ENCODE measurements at places on chromosomes 12 and 14.

- H3K27ac ChIP-seq = no peak overlapping the region
- H3K36me3 ChIP-seq = no peaks in the 10 kb centered on the region
- H3K4me3 ChIP-seq = no peak overlapping the region
Measured at GRCh38 chr12:18700271-18700670, 37.5 kb downstream of the PLCZ1 start.

DNA sequence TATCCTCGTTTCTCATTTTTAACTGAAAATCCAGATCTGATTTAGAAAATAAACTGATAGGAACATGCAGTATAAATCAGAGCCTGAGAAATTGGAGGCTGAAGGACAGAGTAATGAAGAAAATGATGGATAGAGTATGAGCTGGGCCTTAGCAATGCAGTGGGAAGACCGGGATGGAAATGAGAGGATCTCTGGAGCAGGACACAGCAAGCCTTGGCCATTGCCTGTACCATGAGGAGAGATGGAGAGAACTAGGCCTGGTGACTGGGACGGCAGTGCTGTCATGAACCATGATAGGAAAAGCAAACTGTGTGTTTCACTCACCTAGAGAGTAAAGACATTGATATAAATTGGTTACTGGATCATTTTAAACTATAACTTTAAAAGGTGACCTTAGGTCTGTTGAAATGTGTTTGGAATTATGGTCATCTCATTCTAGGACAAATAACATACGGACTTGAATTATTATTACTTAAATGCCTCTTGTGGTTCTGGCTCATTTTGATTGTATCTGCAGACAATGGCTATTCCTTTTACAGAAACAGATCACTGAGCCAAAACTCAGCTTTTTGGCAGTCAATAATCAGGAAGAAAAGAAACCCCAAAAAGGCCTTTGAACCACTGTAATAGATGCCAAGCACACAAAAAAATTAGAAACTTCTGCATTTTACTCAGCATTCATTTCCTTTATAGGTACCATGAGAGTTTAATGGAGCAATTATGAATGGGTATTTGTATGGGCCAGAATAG lies 251.9 kb upstream of the PRKD1 start:
- H3K36me3 ChIP-seq = no peaks in the 10 kb centered on the region
- DNase-seq = no peak
- no peak overlapping the region for H3K4me3 ChIP-seq
- H3K27ac ChIP-seq = no peak overlapping the region
- H3K27me3 ChIP-seq = no peaks in the 10 kb centered on the region

DNA sequence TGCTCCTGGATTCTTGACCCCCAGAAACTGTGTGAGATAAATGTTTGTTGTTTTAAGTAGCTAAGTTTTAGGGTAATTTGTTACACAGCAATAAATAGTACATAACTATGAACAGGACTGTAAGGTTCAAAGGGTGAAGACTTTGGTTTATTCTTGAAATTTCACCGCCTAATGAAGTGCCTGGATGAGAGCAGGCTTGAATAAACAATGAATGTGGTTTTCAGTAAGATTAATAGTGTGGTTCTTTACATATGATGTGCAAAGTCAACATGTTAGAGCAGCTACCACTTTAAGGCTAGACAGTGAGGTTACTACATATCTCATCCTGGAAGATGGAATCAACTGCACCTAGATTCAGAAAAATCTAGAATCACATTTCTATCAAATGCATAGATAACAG lies 145.2 kb upstream of the BTG1 start:
- no peak overlapping the region for H3K4me3 ChIP-seq
- DNase-seq = peak; percentile 64
- no peak overlapping the region for H3K27ac ChIP-seq
- H3K4me1 ChIP-seq = peaks cover 18% of the 10 kb centered on the region

- H3K4me3 ChIP-seq = no peak overlapping the region
- no peak for DNase-seq
- peaks cover 20% of the 10 kb centered on the region for H3K36me3 ChIP-seq
- no peaks in the 10 kb centered on the region for H3K4me1 ChIP-seq
- H3K27ac ChIP-seq = no peak overlapping the region
Measured at GRCh38 chr14:91164676-91165075, 50.8 kb downstream of the DGLUCY start.

GRCh38 chr14:102029956-102030355 lies 56.9 kb downstream of the HSP90AA1 start:
- H3K4me1 ChIP-seq = peaks cover 13% of the 10 kb centered on the region
- no peak overlapping the region for H3K27ac ChIP-seq
- peaks cover 72% of the 10 kb centered on the region for H3K36me3 ChIP-seq
- H3K27me3 ChIP-seq = no peaks in the 10 kb centered on the region
- peak; percentile 90 for DNase-seq

DNA sequence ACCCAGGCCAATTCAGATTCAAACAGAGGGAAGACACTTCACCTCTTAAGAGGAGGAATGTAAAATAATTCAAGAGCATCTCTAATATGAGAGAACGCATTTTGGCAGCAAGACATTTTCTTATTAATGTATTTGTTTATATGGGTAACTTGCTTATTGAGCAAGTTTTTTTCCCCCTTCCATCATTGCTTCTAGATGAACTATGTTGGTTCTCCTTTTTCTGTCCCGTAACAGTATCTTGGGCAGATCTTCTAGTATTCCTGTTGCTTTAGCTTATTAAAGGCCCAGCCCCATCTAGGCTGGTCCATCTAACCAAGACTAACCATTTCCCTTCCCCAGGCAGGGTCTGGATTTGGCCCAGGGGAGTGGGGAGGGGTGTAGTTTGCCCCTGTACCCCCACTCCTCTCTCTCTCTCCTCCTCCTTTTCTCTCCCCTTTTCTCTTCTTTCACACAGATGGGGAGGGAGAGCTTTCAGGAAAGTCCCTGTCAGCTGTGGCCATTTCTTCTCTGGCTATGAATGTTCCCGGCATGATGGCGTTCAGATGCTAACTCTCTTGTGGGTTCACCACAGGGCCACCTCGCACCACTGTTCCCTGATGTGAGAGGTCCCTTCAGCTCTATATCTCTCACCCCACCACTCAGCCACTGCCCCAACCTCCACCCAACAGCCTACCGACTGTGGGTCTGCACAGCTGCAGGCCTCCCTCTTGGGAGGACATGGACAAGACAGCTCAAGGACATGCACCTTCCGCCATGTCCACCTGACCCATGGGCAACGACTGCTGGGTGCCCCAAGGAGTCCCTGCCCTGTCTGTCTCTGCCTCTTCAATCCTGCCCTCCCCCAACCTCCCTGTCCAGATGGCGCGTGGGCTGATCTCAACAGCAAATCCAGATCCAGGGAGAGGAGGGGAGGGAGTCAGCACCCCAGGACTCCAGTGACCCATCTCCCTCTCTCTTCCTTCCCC lies 15.8 kb upstream of the RPS6KL1 start:
- no peaks in the 10 kb centered on the region for H3K27me3 ChIP-seq
- no peak overlapping the region for H3K4me3 ChIP-seq
- H3K4me1 ChIP-seq = peaks cover 34% of the 10 kb centered on the region
- DNase-seq = no peak

Data from IMR-90 (cell line).